ENCODE measurements at places on chromosomes 3 and 15.

DNA sequence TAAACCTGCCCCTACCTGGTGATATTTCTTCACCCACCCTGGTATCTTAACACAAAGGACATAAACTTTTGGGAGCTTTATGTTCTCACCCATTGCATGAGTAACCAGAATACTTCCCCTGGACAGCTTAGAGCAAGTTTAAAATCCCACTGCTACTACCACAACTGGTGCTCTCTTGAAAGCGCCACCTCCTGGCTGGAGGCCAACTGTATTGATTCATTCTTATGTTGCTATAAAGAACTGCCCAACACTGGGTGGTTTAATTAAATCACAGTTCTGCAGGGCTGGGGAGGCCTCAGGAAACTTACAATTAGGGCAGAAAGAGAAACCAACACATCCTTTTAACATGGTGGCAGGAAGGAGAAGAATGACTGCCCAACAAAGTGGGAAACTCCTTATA lies 592.4 kb downstream of the EPHA3 start:
- DNase-seq = no peak

DNA sequence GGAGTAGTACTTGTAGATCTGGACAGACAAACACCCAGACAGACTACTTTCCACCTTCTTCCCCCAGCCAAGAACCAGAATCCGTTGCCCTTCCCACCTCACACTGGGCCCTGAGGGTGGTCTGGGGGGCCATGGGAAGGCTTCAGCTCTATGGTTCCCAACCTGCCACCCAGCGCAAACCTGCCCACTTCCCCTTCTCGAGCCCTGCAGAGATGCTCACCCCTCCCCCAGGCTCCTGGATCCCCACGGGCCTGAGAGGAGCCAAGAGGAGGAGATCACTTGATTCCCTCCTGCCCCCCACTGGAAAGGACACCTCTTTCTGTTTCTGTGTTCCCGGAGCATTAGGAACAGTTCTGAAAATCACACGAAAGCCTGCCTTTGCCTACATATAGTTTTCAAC lies 8.7 kb downstream of the STRA6 start:
- no peak for DNase-seq

DNA sequence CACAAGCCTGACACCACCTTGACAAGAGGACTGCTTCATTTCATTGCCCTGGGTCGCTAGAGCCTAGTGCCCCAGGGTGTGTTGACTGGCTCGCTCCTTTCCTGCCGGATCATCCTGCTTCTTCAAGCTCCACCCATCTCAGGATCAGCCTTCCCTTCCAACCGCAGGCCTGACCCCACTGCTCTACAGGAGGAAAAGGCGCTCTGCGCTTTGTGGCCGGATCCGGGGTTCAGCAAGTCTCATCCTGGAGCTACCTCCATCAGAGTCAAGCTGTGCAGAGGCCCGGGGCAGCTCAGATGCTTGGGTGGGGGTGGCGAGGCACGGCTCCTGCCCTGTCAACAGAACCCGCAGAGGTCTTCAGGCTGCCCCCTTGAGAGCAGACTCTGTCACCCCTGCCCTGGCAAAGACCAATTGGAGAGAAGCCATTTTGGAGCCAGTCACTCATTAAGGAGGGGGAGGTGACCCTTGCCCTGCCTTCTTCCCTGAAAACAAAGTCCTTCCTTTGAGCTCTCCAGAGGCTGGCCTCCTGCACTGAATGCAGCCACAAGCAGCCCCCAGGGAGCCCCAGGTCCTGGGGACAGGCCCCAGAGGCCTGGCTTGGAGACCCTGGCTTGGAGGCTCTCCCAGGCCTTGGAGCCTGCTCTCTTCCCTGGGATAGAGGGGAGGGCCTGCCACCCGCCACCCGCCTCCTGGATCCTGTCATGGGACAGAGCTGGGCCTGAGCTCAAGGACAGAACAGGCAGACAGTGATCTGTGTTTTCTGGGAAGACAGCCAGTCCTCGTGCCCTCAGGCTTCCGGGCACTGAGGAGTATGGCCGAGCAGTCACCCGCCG lies 80.3 kb downstream of the CPN2 start:
- no peak for DNase-seq

GRCh38 chr3:45597171-45597570 lies 2.6 kb downstream of the LIMD1 start:
- DNase-seq = no peak

DNA sequence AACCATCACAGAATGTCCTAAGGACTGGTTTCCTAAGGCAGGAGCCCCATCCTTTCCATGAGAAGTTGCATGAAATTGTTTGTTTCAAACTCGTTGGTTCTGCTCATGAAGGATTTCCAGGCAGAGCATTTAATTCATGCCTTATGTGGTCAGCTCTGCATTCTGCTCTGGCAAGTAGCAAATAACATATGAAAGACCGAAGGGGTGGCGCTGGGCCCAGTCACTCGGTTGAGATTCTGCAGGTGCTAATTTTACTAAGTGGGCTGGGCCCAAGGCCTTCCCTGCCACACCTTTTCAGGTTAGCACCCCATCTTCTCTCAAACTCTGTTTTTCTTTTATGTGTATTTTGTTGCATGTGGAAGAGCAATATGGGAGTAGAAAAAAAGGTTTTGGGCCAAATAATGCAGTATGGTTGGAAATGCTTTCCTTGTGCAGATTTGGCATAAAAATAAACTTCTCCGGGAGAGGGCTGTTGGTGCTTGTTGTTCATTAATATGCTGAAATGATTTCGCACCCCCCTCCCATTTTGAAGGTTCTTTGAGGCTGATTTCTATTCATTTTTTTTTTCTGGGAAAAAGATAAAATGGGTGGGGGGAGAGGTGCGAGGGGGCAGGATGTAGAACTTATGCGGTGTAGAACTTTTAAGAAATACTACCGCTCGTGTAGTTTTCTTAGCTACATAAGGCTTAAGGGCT lies 182.9 kb upstream of the FEZF2 start:
- no peak for DNase-seq

GRCh38 chr3:12898290-12898964 lies 57.1 kb upstream of the RPL32 start:
- DNase-seq = no peak
